CD4-positive, alpha-beta T cell treated with Interleukin-10 for 1 hour (primary cell): ENCODE measurements at places on chromosomes 4 and X.

DNA sequence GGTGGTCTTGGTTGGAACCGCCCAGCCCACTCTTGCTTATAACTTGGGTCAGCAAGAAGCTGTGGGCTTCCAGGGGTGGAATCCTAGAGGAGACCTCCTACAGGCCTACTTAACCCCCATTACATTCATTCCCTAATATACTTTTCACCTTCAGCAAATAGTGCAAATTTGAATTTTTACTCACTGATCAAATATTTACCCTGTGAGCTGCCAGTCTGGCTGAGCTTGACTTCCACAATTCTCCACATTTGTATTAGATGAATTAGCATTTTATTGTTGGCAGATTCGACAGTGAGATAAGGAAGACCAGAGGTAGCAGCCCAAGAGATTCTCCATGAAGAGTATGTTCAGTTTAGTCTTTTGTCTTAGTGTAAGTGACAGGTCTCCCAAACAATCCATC is 199.6 kb downstream of the BCOR start:
- DNase-seq: no peak

- DNase-seq: peak; percentile 1
Measured at GRCh38 chrX:143632625-143633410, 3.1 kb downstream of the SLITRK4 start.

GRCh38 chr4:84691800-84692199 is 108.9 kb downstream of the CDS1 start:
- no peak for DNase-seq

- DNase-seq: peak; percentile 42
Measured at GRCh38 chr4:173505924-173506518, 24.0 kb downstream of the HAND2 start.

DNA sequence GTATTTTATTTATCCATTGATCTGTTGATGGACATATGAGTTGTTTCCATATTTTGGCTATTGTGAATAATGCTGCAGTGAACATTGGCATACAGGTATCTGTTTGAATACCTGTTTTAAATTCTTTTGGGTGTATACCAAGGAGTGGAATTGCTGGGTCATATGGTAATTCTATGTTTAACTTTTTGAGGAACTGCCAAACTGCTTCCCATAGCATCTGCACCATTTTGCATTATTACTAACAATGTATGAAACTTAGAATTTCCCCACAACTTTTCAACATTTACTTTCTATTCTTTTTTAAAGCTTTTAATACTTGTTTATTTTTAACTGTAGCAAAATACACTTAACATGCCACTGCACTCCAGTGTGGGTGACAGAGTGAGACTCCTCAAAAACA is 57.0 kb upstream of the MSN start:
- DNase-seq: no peak

DNA sequence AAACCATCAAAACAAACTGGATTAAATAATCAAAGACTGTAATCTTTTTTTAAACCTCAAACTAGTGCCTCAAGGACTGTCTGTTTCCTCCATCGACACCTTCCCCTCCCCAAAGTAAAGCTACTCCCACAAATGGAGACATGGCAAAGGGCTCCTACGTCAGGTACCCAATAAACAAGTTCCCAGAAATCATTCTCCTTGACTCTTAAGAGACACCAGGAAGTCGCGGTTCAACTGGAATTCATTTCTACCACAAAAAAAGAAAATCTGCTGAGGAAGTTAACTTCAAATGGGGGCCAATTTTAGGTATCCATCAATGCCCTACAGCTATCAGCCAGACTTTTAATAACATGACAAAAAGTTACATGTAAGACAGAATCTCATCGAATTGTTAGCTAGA is 2.5 kb downstream of the RPS4X start:
- DNase-seq: peak; percentile 41

GRCh38 chr4:72953571-72953970 is 115.9 kb downstream of the COX18 start:
- no peak for DNase-seq

DNA sequence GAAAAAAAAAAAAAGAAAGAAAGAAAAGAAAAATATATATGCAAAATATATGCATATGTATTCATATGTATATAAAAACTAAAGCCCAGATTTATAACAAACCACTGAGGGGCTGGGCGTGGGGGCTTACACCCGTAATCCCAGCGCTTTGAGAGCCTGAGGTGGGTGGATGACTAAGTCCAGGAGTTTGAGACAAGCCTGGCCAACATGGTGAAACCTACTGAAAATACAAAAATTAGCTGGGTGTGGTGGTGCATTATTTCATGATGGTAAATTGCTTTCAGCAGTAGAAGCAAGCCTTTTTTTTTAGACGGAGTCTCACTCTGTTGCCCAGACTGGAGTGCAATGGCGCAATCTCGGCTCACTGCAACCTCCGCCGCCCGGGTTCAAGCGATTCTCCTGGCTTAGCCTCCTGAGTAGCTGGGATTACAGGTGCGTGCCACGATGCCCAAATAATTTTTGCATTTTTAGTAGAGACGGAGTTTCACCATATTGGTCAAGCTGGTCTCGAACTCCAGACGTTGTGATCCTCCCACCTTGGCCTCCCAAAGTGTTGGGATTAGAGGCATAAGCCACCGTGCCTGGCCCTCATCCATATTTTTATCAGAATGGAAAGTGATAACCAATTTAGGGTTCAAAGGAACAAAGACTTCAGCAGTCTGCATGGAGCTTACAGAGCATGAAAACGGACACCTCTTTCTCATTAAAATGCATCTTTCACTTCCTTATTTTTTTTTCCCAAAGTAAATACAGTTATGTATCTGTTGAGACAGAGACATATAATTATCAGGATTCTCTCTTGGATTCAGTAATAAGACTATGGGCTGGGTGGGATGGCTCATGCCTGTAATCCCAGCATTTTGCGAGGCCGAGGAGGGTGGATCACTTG is 27.7 kb upstream of the MOB1B start:
- no peak for DNase-seq

GRCh38 chrX:70196961-70197720 is 19.9 kb downstream of the DGAT2L6 start:
- peak; percentile 73 for DNase-seq

DNA sequence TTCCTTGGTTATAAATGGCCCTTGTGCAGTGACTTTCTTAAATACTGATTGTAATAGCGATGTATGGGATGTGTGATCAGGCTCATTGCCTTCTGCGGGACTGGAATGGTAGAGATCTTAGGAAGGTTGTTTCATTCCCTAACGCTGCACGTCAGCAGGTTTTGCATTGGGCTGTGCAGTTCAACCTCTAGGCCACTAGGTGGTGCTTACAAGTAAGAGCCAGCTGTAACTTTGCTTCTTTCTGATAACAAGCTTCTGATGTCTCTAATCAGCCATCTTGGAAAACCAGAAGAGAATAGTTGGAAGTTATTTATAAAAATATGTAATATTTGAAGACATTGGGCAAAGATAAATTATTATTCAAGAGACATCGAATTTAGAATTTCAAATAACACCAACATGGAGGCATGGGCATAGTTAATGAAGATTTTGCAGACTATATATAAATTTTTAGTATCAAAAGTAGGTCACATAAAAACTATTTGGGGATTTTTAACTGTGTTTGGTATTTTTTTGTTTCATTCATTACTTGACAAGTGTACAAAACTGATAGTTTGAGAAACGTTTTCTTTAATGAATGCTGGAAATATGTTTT is 339.7 kb upstream of the PCDH7 start:
- no peak for DNase-seq

DNA sequence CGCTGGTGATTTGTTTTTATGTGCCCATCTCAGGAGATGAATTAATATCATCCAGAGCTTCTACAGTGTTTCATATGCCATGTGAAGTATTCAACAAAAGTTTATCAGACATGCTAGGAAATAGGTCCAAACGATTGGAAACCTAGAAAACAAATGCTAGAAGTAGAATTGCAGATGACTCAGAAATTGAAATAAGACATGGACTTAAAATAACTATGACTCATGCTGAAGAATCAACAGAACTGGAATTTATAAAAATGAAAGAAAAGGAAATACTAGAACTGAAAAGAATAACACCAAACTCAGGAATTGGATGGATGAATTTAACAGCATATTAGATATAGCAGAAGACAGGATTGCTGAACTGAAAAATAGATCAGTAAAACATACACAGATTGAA is 172.7 kb upstream of the GIMD1 start:
- DNase-seq: no peak

- no peak for DNase-seq
Measured at GRCh38 chr4:89296399-89296798, 11.2 kb downstream of the GPRIN3 start.

- no peak for DNase-seq
Measured at GRCh38 chr4:139243448-139244365, 36.3 kb downstream of the MGARP start.

DNA sequence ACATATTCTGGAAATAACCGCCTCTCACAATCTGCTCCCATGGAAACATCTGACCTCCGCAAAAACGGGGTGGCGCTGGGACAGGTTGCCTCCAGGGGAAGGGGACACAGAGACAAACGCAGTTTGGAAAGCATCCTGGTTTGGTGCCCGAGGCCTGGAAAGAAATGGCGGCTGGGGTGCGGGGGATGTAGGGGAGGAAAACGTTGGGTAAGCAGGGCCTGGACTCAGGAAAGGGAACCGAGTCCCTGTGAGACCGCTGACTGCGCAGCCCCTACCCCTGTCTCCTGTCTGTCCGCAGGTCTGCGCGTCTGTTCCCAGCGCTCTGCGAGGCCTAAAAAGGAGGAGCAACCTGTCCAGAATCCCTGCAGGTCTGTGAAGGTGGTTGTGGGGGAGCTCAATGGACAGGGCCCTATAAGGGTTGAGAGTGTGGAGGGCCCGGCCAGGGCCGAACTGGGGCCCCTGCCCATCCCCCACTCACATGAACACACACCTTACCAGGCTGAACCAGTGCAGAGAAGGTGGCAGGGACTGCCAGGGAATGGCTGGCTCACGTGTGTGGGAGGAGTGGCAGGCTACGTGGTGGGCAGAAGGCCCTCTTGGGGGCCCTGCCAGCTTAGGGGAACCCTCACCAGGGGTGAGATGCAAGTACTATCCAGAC is 672 bp downstream of the TCEAL3 start:
- no peak for DNase-seq

GRCh38 chr4:67892253-67892652 is 8.5 kb upstream of the TMPRSS11D start:
- DNase-seq: no peak

DNA sequence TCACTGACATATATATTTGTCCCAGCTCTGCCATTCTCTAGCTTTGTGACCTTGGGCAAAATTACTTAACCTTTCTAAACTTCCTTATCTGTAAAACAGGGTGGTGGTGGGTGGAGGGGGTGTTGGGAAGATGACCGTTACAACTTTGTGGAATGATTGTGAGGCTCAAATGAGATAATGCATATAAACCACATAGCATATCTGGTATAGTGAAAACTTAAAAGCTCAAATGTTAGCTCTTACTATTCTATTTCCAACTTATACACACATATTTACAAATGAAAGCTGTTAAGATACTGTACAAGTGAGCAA is 52.9 kb upstream of the HPRT1 start:
- DNase-seq: no peak

DNA sequence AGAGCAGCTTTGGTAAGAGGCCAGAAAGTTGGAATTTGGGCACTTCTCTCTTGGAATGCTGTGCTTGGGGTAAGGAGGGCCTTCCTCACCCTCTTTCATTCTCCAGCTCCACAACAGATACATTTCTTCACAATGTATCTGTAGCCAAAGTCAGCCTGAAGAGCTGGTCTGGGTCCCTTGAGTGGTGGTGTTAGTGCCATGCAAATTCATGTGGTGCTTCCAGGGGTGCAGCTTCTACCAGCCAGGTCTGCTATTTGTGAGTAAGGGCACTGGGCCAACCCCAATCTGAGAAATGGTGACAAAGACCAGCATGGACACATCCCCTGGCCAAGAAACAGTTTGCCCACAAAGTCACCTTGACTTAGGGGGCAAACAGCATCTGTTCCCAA is 17.8 kb downstream of the AMER1 start:
- no peak for DNase-seq

DNA sequence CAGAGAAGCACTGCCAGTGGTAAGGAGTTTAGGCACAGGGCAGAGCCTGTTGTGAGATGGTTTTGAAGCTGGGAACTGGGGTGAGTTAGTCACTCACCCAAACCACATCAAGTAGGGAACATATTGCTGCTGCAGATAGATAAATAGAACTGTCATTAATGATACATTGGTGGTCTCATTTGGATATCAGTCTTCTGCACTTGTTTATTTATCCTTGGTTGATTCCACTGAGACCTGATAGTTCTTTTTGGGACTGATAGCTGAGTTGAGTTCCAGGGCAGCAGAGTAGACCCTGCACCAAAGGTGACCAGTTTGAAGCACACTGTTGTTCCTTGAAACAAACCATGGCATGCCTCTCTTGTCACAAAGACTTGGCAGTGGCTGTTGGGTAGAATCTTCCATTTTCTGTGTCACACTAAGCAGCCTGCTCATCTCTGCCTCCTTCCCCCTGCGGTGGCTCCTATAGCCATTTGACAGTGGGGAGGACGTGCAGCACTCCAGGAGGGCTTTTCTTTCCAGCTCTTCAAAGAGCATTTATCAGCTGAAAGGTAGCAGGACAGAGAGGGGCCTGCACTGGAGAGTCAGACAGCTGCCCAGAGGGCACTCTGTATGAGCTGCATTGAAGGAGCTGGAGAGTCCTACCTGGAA is 59.7 kb upstream of the TMEM164 start:
- no peak for DNase-seq

GRCh38 chrX:115372152-115372551 is 82.6 kb downstream of the LUZP4 start:
- no peak for DNase-seq

DNA sequence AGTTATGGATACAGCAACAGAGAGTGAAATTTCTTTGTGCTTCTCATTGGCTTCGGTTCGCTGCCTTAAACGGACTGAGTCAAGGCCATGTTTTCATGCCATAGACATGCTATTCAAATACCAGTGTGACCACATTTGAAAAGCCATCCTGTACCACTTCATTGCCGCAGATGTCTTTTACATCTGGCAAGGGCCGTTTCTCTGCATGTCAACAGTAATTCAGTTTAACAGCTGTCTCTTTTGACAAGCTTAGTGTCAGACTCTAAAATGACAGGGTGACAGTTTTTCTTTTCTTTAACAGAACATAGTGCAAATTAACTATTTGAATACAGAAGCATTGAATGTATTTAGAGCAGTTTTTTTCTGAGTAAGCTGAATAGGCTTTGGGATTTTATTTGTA is 362.2 kb upstream of the POU3F4 start:
- no peak for DNase-seq

DNA sequence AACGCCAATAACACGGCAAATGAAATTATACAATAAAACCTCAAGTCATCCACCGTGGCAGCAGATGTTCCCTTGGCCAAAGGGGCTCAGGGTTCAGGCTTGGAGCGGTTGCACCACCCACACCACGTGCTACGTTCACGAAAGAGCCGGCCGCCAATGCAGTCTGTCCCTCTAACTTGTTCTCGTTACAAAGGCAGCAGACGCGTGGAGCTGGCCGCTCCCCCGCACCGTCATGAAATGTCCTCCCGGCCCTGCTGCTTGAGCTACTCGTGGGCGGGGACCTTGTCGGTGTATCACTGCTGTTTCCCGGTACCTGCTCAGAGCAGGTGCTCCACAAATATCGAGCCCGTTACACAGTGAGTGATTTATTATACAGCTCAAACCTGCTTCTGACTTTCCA is 36.4 kb upstream of the MAN2B2 start:
- DNase-seq: no peak
